T1000 (cell line): ENCODE measurements at places on chromosomes 16 and 17.

DNA sequence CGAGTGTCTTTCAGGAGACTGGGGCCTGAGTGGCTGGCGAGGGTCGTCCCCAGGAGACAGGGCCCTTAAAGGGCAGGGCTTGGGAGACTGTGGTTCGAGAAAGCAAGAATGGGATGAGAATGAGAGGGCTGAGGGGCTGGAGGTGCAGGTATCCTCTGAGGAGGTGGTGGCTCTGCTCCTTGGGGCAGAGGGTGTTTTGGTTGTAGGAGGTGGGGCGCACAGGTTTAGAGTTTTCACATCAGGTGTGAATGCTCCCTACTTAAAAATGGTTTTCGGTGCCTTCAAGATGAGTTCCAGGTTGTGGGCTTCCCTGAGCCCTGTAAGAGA, 430 bp downstream of the BCAS3 start:
- DNase-seq: no peak

DNA sequence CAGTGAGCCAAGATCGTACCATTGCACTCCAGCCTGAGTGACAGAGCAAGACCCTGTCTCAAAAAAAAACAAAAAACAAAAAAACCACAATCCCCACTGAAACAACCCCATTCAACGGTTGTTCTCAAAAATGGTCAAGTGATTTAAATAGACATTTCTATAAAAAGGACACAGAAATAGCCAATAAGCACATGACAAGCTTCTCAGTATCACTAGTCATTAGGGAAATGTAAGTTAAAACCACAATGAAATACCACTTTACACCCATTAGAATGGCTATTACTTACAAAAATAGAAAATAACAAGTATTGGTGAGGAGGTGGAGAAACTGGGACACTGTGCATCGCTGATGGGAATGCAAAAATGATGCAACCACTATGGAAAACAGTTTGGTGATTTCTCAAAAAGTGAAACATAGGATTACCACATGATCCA, 26.6 kb upstream of the MYLK3 start:
- no peak for DNase-seq

- DNase-seq: peak; percentile 78
Measured at GRCh38 chr17:31570951-31571892, 179.7 kb downstream of the RAB11FIP4 start.

DNA sequence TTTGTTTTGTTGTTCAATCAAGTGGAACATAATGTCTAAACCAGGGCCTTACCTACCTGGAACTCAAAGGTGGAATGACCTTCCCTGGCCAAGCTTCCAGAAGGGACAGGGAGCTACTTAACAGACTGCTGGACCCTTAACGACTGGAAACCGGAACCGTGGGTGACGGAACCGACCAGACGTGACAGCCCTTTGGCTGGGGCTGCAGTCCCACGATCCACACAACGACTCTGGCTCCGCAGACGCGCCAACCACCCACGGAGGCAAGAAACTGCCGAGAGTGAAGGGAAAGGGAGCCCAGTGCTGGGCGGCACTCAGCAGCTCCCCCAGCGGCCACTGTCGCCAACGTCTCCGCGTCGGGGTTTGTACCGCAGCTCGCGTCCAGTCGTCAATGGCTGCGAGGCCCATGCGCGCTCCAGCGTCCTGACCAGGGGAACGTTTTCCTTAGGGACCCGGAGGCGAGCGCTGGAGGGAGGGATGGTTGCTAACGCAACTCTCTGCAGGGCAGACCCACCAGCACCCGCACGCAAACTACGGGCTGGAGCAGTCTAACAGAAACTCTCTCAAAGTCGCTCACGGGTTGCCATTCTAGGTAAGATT, 5.5 kb upstream of the KIF22 start:
- DNase-seq: no peak

GRCh38 chr16:87391324-87391949, 699 bp upstream of the MAP1LC3B start:
- DNase-seq: no peak

DNA sequence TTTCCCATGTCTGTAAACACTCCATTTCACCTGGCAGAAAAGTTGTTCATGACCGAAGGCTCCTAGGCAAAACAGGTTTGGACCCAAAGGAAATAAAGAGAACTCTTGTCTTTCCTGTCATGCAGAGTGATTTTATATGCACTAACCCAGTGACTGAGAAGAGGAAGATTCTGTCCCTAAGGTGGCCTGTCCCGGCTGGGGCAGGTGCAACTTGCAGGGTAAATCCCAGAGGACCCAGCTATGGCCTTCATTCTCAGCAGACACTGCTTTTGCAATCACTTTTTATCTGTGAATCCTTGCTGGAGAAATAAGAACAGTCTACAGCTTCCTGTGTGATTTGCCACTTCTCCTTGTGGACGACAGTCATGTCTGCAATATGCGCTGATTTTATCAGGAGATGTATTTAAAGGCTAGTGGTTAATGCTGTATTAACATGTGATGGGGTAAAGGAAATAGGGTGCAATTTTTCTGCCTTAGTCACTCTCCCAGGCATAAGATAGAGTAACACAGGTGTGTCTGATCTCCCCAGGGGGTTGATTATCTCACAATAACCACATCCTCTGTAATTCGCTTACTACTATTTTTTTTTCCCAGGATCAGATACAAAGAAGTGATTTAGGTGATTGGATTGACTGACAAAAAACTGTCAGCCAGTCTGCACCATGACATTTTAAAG, 696.8 kb upstream of the SOX9 start:
- DNase-seq: peak; percentile 11

DNA sequence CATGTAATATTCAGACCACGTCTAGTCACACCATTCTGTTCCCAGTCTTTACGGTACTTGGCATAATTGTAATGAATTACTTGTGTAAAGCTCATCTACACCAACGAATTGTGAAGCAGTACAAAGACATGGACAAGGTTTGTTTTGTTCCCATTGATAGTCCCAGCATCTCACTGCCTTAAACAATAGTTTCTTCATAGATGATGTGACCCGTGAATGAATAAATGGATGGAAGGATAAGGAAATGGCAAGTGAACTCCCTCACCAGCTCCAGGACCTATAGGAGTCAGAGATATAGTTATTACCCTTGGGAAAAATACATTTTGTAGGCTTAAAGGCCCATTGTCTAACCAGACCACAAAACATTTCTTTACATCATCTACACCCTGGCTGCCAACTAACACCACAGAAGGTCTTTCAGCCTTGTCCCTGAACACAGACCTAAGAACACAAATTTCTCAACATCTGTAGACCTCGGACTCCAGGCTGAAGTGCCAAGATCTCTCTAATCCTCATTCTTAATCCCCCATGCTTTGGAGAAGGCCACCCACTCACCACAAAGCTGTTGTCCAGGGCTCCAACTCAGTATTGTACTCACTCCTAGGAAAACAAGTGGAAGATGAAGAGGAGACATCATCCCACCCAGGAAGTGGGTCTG, 38.2 kb downstream of the MAF start:
- no peak for DNase-seq

GRCh38 chr16:82070656-82071369, 35.8 kb downstream of the HSD17B2 start:
- peak; percentile 43 for DNase-seq

GRCh38 chr16:8500351-8500750, 90.0 kb downstream of the TMEM114 start:
- DNase-seq: no peak

DNA sequence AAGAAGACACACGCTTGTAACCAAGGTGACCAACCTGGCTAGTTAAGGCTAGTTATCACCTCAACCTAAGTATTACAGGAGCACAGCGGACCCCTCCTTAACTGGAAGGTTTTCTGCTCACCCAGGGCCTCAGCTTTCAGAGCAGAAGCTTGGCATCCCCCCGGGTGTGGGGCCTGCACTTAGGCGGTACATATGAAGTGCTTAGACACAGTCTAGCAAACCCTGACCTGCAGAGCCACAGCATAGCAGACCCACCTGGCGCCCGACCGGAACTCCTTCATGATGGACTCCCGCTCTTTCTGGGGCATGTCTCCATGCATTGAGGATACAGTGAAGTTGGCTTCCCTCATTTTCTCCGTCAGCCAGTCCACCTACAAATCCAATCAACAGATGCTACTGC, 9.8 kb downstream of the EIF4A3 start:
- no peak for DNase-seq

GRCh38 chr17:20121359-20122253, 112.4 kb downstream of the SPECC1 start:
- DNase-seq: peak; percentile 11

GRCh38 chr17:69143151-69143550, 1.5 kb upstream of the ABCA6 start:
- no peak for DNase-seq

DNA sequence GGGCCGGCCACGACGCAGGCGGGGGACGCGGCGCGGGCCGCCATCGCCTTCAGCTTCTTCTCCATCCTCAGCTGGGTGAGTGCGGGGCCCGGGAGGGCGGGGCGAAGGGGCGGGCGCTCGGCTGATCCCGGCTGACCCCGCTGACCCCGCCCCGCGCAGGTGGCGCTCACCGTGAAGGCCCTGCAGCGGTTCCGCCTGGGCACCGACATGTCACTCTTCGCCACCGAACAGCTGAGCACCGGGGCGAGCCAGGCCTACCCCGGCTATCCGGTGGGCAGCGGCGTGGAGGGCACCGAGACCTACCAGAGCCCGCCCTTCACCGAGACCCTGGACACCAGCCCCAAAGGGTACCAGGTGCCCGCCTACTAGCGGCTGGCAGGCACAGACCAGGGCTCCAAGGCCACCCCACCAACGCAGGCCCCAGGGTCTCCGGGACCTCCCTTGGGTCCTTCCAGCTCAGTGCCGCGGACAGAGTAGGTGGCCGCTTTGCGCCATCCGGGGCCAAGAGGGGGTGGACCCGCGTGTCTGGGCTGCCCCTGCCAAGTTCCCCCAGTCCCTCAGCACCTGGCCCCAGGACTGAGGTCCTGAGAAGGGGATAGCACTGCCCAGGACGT, 3.0 kb downstream of the SYNGR3 start:
- DNase-seq: no peak

DNA sequence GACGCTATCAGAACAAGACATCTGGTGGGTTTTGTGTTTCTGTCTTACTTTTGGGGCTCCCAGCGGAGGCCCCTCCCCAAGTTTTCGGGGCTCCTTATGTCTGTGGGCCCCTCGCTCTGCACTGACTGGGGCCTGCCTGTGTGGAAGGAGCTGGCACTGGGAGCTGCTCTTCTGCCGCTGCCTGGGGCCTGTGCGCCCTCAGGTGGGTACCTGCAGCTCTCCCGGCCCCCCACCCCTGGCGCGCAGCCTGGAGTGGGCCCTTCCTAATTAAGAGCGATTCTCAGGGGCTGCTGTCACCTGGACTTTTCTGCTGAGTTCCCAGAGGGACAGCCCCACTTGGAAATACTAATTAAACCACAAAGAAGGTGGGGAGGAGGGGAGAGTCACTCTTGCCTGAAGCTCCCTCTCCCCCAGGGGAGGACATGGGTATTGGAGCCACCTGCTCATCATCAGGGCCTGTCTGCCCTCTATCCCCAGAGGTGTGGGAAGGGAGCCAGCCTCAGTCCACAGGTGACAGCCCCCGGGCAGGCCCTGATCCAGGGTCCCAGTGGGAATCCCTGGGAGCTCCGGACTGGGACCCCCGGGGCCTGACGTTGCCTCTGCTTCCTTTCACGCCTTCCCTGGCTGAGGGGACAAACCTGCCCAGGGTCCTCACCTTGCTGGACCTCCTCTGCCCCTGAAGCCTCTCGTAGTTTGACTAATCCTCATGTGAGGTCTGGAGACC, 36.5 kb downstream of the GSE1 start:
- DNase-seq: no peak

DNA sequence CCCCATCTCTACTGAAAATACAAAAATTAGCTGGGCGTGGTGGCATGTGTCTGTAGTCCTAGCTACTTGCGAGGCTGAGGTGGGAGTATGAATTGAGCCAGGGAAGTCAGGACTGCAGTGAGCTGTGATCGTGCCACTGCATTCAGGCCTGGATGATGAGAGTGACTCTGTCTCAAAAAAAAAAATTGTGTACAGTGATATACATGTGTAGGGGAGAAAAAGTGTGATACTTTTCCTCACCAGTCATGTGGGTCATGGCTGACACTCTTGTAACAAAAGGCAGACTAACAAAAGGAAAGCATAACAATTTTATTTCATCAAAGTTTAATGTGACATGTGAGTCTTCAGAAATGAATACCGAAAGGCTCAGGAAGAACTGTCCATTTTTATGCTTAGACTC, 2.0 kb upstream of the ABCC12 start:
- DNase-seq: no peak

DNA sequence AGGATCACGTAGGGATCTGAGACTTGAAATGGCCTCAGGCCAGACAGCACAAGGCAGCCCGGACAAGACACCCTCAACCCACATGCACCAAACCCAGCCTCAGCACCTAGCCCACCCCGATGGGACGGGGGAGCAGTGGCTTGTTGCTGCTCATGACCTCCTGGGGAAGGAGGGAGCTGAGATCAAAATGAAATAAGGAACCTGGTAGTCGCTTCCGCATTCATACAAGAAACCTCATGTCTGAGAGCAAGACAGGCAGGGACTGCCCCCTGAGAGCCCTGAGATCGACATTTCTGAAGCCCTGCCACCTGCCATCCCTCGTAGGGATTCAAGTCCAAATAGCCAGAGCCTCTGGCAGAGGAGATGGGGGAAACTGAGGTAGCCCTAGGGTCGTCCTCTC, 5.7 kb upstream of the CEP131 start:
- no peak for DNase-seq

DNA sequence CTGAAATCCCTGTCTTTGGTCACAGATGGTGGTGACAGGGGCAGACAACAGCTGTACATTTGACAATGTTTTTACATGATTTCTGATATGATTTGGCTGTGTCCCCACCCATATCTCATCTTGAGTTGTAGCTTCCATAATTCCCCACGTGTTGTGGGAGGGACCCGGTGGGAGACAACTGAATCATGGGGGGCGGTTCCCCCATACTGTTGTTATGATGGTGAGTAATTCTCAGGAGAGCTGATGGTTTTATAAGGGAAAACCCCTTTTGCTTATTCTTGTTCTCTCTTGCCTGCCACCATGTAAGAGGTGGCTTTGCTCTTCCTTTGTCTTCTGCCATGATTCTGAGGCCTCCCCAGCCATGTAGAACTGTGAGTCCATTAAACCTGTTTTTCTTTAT, 353.9 kb downstream of the CPPED1 start:
- peak; percentile 13 for DNase-seq

GRCh38 chr17:57282296-57282695, 26.0 kb downstream of the MSI2 start:
- no peak for DNase-seq
